Thyroid gland (tissue), 4 donors: ENCODE measurements at places on chromosomes 12 and 14.

DNA sequence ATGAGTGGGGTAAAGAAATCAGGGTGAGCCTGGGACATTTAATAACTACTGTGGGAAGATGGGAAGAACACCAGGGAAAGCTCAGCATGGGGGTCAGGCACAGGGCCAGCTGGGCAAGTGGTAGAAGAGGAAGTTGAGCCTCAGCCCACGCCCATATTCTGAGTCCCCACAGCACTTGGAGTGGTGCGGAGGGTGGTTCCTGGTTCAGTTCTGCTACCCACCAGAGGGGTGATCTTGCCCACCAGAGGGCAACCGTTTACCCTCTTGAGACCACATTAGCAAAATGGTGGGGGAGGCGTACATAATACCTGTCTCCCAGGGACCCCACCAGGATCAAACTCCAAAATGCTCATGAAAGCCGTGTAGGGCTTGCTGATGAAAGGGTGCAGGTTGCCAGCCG is 16.8 kb upstream of the ANKRD33 start:
- DNase-seq = no peak

DNA sequence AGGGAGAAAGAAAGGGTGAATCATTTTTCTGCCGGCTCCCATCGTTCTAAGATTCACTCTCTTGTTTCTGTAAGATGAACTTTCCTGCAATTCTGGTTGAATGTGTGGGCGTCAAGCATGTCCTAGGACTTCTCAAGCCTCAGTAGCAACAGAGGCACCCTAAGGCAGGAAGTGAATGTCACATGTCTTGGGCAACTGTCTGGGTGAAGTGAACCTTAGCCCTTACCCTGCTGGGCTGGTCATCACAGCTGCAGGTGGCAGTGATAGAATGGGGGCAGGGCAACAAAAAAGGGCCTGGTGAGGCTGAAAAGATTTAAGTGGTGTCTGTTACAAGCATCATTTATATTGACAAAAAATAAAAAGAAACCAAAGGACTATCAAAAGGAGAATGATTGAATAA is 45.9 kb upstream of the CAND1 start:
- peak; percentile 1 for DNase-seq

DNA sequence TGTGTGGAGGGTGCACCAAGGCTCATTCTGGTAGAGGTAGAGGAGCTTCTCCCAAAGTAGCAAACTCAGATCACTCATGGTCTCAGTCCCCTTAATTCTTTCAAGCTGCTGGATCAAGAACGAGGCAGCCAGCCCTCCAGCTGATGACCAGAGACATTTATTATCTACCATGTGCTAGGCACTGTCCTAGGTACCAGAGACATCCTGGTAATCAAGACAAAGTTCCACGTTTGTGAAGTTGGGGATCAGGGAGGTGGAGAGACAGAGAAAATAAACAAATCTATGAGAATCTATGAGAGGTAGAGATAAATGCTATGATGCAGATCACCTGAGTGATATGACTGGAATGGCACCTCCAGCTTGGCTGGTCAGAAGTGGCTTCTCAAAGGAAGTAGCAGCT is 130.2 kb downstream of the CRADD start:
- no peak for DNase-seq

GRCh38 chr14:89386212-89386886 is 30.7 kb downstream of the FOXN3 start:
- DNase-seq = no peak

DNA sequence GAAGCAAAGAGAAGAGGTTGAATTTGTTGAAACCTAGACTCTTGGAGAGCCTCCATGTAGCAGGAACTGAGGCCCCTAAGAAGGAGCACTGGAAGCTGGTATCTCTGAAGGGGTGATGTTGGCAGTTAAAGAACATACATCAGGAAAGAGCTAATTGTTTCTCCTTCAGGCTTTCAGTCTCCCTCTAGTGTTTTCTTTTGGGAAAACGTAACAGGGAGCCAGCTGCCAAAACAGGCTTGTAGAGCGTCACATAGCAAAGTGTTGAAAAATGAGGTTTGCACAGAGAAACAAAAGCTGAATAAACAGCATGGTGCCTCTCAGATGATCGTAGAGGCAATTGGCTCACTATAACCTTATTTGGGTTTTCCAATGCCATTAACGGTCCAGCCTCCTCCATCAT is 46.9 kb upstream of the CAND1 start:
- DNase-seq = no peak

GRCh38 chr12:6921996-6922946 is 5.5 kb upstream of the ATN1 start:
- DNase-seq = no peak

DNA sequence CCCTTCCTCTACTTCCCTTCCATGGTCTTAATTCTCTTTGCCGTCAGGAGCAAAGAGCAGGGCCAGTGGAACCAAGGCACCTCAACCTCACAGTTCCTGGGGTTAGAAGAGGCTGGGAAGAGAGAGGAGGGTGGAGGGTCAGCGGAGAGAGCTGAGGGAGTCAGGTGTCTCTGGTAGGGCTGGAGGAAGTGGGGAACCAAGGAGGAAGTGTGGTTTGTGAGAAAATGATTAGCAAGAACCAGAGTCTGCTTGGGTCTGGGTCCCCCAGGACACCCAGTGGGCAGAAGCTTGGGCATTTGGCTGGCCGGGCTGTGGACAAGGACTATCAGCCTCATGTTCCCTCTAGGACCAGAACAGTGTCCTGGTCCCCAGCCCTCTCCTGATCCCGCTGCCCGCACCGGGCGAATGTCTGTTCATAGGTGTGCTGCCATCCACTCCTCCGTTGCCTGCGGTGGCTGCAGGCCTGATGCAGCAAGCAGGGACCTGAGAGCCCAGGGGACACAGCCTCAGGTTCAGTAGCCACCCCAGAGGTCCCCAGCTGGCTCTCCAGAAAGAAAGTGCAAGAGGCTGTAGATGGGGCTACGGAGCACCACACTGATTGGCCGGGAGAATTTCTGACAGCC is 2.3 kb downstream of the HOXC12 start:
- no peak for DNase-seq

DNA sequence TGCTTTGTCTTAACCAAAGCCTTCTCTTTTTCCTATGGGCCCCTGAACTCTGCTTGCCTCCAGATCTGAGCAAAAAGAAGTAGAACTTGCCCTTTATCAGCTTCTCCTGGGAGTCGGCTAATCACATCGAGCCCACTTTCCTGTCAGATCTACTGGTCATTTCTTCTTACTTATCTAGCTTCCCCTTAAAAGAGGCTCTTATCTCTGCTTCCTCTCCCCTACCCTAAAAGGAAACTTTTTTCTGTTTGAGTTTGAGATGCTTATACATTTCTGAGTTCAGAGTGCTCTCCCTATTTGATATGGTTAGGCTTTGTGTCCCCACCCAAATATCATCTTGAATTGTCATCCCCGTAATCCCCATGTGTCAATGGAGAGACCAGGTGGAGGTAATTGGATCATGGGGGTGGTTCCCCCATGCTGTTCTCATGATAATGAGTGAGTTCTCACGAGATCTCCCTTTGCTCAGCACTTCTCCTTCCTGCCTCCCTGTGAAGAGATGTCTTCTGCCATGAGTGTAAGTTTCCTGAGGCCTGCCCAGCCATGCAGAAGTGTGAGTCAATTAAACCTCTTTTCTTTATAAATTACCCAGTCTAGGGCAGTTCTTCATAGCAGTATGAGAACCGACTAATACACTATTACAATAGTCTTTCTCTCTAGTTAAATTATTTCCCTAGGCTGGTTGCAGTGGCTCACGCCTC is 114.7 kb upstream of the AMN1 start:
- DNase-seq = no peak

DNA sequence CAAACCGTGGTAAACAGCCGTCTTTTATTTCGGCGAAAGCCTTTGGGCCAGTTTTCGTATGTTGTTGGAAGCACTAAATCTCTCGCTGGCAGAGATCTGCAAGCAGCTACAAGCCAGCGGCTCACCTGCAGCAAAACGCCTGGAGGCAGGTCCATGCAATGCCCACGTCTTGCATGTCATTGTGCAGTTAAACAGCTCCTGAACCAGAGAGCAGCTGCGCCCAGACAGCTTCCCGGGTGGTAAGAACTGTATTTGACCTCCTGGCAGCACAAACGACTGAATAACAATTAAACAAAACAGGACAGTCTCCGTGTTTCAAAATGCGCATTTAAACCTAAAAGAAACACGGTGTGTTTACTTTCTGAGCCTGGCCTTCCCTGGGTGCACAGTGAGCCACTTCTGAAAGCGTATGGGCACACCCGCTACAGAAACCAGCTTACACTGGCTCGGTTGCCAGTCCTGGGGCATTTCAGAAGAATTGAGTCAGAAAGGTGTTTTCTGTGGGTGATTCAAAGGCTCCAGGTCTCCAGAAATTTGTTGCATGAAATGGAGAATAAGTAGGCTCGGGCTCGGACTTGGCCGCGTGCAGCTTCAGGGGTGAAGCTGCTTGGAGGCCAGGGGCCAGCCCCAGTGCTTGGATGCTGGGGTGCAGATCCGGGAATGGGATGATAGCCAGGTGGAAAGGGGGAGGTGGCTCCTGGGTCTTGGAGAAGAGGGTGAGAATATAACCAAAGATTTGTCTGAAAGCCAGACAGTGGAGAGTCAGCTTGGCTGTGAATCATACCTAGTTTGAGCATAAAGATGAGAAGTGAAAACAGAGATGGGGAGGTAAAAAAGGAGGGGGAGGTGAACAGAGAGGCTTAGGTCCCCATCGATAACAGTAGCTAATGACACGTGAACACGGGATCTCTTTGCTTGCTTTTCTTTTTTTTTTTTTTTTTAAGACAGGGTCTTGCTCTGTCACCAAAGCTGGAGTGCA is 24.9 kb upstream of the FZD10 start:
- DNase-seq = no peak

DNA sequence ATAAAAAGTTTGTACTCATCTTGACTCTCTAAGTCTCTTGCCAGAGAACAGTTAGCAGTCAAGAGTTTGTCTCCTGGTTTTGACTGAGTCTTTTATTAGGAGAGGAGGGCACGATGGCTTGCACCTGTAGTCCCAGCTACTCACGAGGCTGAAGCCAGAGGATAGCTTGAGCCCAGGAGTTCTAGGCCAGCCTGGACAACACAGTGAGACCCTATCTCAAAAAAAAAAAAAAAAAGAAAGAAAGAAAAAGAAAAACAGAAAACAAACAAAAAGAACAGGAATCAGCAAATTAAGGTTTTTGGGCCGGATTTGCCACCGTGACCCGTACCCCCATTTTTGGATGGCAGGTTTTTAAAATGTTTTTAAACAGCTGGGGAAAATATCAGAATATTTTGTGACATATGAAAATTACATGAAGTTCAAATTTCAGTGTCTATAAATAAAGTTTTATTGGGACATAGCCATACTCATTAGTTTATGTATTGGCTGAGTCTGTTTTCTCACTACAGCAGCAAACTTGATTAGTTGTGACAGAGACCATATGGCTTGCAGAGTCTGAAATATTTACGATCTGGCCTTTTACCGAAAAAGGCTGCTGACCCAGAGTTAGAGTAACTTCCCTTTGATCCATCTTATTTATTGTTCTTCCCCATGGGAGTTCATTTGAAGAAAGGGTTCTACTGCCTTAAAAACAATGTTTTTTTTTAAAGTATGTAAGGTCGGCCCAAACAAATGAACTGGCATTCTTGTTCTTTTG is 31.2 kb downstream of the VEZT start:
- no peak for DNase-seq

DNA sequence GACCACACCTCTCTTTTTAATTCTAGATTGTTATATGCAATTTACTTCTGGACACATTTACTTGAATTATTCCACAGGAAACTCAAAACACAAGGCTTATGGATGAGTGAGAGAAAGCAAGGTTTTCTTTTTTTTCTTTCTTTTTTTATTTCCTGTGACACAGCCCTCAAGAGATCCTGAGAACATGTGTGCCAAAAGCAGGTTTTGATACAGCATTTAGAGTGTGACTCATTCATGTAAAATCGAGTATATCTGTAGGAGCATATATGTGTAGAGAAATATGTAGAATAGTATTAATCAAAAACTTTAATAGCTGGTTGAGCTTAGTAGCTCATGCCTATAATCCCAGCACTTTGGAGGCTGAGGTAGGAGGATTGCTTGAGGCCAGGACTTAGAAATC is 4.4 kb upstream of the MAX start:
- no peak for DNase-seq

DNA sequence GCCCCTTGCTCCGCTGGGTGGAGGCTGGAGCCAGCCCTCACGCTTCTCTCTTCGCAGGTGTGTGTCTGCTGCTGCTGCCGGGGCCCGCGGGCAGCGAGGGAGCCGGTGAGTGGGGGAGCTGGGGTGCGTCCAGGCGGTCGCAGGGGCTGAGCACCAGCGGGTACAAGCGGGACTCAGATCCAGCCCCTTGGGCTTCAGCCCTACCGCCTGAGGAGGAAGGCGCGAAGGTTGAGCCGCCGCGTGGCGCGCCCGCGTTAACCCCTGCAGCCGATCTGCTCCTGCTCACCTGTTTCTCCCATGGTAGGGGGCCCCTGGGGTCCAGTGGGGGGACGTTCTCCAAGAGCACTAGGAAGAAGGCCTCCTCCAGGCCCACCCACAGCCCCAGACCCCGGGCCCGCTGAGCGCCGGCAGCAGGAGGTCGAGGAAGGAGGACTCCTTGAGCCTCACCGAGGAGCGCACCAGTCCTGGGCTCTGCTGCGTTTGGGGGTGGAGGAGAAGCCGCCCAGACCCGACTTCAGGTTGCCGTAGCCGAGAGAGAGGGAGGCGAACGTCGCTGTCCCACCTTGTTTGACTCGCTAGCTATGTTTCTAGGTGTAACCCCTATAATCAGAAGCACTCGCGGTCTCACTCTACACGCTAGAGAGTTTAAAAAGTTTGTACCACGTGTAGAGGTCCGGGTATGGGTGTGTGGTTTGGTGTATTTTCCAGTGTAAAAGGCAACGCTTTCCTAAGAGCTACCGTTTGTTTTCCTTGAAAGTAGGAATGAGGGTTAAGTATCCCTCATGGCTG is 834 bp downstream of the COCH start:
- no peak for DNase-seq

- no peak for DNase-seq
These were observed 55.1 kb downstream of the TTLL5 start for GRCh38 chr14:75715926-75716780.

DNA sequence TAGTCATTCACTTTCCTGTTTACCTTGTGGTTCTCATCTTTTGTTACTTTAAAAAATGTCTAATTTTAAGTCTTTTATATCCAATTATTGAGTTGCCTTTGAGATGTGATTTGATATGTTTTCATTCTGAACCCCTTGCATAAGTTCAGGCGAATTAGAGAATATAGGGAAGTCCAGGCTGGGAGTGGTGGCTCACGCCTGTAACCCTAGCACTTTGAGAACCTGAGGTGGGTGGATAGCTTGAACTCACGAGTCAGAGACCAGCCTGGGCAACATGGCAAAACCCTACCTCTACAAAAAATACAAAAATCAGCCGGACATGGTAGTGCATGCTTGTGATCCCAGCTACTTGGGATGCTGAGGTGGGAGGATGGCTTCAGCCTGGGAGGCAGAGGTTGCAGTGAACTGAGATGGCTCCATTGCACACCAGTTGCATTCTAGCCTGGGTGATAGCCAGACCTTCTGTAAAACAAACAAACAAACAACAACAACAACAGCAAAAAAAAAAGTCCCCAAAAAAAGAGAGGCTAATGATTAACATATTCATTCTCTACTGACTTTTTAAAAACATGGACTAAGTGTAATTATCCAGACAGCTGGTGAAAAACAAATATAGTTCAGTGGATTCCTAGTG is 451.1 kb upstream of the RGS6 start:
- DNase-seq = no peak

GRCh38 chr12:80257920-80258319 is 158.6 kb downstream of the OTOGL start:
- DNase-seq = no peak

GRCh38 chr12:4961311-4961710 is 51.6 kb downstream of the KCNA1 start:
- no peak for DNase-seq

- no peak for DNase-seq
These were observed 530 bp downstream of the APAF1 start for GRCh38 chr12:98645572-98646067.
